ENCODE measurements at places on chromosomes 3 and 15. TPM values are rescaled to one million over a fixed set of nuclear protein-coding genes. Genes with fewer than 3 reads are reported as not detected.

- H3K4me1 ChIP-seq: no peaks in the 10 kb centered on the region
- H3K27ac ChIP-seq: no peak overlapping the region
- H3K36me3 ChIP-seq: no peaks in the 10 kb centered on the region
Measured at GRCh38 chr15:20349774-20350498, 191.7 kb downstream of the GOLGA6L6 start.

- no peaks in the 10 kb centered on the region for H3K27me3 ChIP-seq
- no peaks in the 10 kb centered on the region for H3K4me1 ChIP-seq
- no peaks in the 10 kb centered on the region for H3K36me3 ChIP-seq
- no peak overlapping the region for H3K27ac ChIP-seq
- DNase-seq: no peak
Measured at GRCh38 chr3:178618197-178618596, 82.0 kb downstream of the KCNMB2 start.

DNA sequence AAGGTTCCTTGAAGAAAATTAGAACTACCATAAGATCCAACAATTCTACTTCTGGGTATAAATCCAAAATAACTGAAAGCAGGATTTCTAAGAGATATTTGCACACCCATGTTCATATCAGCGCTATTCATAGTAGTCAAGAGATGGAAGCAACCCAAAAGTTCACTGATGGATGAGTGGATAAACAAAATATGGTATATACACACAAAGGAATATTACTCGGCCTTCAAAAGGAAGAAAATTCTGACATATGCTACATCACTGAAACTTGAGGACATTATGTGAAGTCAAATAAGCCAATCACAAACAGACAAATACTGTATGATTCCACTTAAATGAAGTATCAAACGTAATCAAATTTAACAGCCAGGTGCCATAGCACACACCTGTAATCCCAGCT is 13.1 kb downstream of the DET1 start:
- no peak overlapping the region for H3K27ac ChIP-seq
- no peaks in the 10 kb centered on the region for H3K27me3 ChIP-seq
- no peaks in the 10 kb centered on the region for H3K36me3 ChIP-seq

DNA sequence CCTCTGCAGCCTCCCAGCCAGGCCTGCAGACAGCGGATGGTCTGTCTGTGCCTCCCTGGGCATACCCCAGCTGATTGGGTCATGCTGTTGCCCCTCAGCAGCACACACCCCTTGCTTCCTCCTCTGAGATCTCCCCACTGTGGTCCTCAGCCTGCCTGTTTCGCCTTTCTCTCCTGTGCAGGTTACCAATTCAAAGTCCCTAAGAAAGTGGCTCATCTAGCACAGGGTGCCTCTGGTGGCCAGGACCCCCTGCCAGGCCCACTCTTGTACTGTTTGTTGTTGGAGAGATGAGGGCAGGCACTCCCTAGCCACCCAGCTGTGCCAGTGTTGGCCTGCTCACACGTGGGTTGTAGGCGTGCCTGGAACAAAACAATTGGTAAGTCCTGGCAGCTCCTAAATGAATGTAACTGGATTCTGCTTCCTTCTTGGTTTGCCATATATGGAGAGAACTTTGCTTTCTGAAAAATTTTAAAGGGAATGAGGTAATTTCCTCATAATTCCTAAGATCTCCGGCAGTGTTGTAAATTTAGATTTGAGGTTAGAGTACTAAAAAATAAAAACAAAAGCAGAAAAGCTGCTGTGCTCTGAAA is 213.2 kb upstream of the IL12A start:
- H3K27me3 ChIP-seq: no peaks in the 10 kb centered on the region
- no peaks in the 10 kb centered on the region for H3K36me3 ChIP-seq
- H3K4me1 ChIP-seq: no peaks in the 10 kb centered on the region
- H3K27ac ChIP-seq: peak overlapping the region; percentile 24
- DNase-seq: no peak
- no peak overlapping the region for H3K4me3 ChIP-seq

DNA sequence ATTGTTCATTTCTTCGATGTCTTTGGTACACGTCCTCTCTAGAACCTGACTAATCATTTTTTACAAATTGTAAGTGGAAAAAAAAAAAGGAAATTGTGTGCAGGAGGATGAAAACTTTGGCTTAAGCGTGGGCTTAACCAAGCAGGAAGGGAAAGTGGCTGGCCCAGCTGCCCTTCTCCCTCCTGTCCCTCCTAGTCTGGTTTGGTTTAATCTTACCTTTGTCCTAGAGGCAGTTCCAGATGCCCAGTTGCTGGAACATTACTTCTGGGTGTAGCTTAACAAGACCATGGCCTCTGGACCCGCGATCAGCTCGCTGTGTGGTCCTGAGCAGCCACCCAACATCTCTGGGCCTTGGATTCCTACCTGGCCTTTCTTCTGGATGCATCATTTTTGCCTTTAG is 15.4 kb downstream of the PAQR5 start:
- no peak overlapping the region for H3K4me3 ChIP-seq
- H3K4me1 ChIP-seq: no peaks in the 10 kb centered on the region

- no peaks in the 10 kb centered on the region for H3K36me3 ChIP-seq
- peaks cover 10% of the 10 kb centered on the region for H3K4me1 ChIP-seq
- no peak overlapping the region for H3K27ac ChIP-seq
Measured at GRCh38 chr15:56467616-56468015, 2.7 kb upstream of the MNS1 start.

DNA sequence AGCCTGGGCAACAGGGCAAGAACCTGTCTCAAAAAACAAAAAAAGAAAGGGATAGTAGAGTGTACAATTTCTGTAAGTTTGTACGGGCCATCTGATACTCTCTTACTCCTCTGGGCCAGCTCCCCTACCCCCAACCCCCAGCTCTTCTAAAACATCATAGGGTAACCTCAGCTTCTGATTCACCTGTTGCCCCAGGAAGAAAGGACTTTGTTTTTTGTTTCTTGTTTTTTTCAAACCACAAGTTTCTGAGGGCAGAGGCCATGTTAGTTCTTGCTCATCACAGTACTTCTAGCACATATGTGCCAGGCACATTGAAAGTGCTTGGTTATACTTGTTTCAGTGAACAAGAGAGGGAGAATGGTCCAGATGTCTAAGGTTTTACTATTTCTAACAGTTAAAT is 20.2 kb downstream of the ATOSA start:
- H3K36me3 ChIP-seq: peaks cover 4% of the 10 kb centered on the region
- H3K27me3 ChIP-seq: no peaks in the 10 kb centered on the region
- peaks cover 28% of the 10 kb centered on the region for H3K4me1 ChIP-seq
- no peak overlapping the region for H3K27ac ChIP-seq
- no peak overlapping the region for H3K4me3 ChIP-seq
- DNase-seq: no peak

GRCh38 chr3:33117461-33117860 is 3.6 kb downstream of the CRTAP start:
- no peak for DNase-seq
- no peak overlapping the region for H3K27ac ChIP-seq
- no peaks in the 10 kb centered on the region for H3K36me3 ChIP-seq

Gene ST8SIA2
- total RNA-seq: not detected

Gene ACSBG1
- not detected for total RNA-seq

- H3K4me1 ChIP-seq: no peaks in the 10 kb centered on the region
- peaks cover 35% of the 10 kb centered on the region for H3K36me3 ChIP-seq
- H3K27me3 ChIP-seq: no peaks in the 10 kb centered on the region
- DNase-seq: no peak
- no peak overlapping the region for H3K4me3 ChIP-seq
- no peak overlapping the region for H3K27ac ChIP-seq
Measured at GRCh38 chr3:45730409-45731154, 41.4 kb downstream of the SACM1L start.

Gene STRA6
- total RNA-seq: not detected

- peaks cover 10% of the 10 kb centered on the region for H3K27me3 ChIP-seq
- no peaks in the 10 kb centered on the region for H3K36me3 ChIP-seq
Measured at GRCh38 chr3:72887705-72888545, at the start of gene GXYLT2. GXYLT2 (plus strand) TSS chr3:72888046; CDS start chr3:72888234, 188 bp downstream.

Gene U2SURP
- total RNA-seq: 19.1 TPM

DNA sequence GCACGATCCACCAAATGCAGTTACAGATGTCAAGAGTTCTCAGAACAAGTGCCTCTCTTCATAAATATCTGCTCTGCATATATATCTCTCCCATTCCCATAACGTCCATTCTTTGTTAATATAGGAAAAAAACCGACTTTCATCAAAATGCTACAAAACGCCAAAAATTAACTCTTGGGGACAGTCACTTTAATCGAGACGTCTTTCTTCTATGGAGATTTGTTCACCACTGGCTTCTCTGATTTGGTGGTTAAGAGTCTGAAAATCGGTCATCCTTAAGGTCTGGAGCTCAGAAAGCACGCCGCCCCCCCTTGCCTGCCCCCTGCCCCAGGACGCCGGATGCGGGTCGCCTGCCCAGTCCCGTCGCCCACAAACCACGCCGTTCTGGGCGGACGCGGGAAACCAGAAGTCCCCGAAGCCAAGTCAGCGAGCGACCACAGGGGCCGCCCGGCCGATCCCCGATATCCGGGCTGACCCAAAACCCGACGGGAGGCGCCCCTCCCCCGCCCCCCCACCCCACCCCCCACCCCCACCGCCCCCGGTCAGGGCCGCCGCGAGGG is 252.7 kb downstream of the TJP1 start:
- no peak overlapping the region for H3K4me3 ChIP-seq
- no peaks in the 10 kb centered on the region for H3K4me1 ChIP-seq
- peaks cover 20% of the 10 kb centered on the region for H3K27me3 ChIP-seq
- no peak overlapping the region for H3K27ac ChIP-seq
- no peaks in the 10 kb centered on the region for H3K36me3 ChIP-seq

GRCh38 chr3:12963922-12964701 is 109.1 kb downstream of the IQSEC1 start:
- H3K27me3 ChIP-seq: no peaks in the 10 kb centered on the region
- H3K36me3 ChIP-seq: no peaks in the 10 kb centered on the region
- H3K4me3 ChIP-seq: no peak overlapping the region
- peak overlapping the region; percentile 58 for H3K27ac ChIP-seq
- no peak for DNase-seq

- no peak overlapping the region for H3K27ac ChIP-seq
- H3K27me3 ChIP-seq: no peaks in the 10 kb centered on the region
- H3K4me3 ChIP-seq: no peak overlapping the region
- peaks cover 31% of the 10 kb centered on the region for H3K36me3 ChIP-seq
Measured at GRCh38 chr3:47711596-47711995, 70.1 kb downstream of the SMARCC1 start.

GRCh38 chr3:105322570-105323273 is 44.0 kb upstream of the ALCAM start:
- DNase-seq: no peak
- H3K4me3 ChIP-seq: no peak overlapping the region
- no peak overlapping the region for H3K27ac ChIP-seq
- H3K4me1 ChIP-seq: no peaks in the 10 kb centered on the region
- H3K36me3 ChIP-seq: no peaks in the 10 kb centered on the region

DNA sequence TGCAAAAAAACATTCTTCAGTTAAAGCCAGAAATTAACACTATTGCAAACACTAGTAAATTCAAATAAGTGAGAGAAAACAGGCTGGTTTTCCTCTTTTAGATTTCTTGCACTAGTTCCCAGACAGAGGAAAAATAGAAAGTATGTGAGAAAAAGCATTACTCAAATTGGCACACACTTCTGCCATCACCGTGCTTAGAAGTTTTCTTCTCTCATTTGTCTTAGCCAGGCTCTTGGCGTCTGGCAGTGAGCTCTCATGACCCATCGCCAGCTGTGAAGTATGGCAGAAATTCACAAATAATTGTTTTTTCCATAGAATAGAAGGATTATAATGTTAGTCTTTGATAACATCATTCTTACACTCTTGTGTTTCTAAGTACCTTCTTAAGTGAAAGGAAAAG is 515.9 kb downstream of the GBE1 start:
- H3K27ac ChIP-seq: no peak overlapping the region
- no peak overlapping the region for H3K4me3 ChIP-seq
- H3K4me1 ChIP-seq: no peaks in the 10 kb centered on the region
- no peak for DNase-seq

DNA sequence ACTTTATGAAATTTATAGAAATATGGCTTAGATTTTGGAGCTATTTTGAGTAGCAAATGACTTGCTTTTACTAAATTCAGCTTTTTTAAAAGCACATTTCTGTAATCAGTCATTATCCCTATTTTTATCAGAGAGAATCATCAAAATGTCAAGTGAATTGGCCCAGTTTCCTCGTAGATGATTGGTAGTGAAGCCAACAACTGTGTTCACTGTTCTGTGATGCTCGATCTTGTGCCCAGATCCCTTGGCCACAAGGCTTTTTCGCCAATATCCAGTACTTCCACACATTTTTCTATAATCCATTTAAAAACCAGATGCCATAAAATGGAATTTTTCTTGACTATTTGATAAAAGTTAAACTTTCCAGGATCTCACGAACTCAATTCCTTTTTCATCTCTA is 336.5 kb downstream of the ZNF385D start:
- H3K36me3 ChIP-seq: no peaks in the 10 kb centered on the region
- H3K4me3 ChIP-seq: no peak overlapping the region
- no peak for DNase-seq
- no peak overlapping the region for H3K27ac ChIP-seq

DNA sequence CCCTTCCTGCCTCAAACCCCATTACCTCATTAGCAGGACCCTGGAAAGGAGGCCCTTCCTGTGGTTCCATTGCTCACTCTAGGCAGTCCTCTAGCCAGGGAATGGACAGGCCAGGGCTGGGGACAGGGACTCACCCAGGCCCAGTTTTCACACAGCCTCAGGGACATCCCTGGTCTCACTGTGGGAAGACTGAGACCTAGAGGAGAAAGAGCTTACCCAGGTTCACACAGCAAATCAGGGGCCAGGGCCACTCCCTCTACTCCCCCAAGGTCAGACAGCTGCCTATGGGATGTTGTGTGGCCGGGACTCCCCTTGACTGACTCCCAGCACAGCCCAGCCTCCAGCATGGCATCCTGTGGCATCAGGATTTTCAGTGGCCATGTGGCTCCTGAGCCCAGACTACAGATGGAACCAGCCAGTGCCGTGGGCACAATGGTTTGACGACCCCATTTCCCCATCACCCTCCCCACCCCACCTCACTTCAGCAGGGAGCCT is 49.3 kb downstream of the ADAMTS7 start:
- no peaks in the 10 kb centered on the region for H3K36me3 ChIP-seq
- no peaks in the 10 kb centered on the region for H3K27me3 ChIP-seq
- no peak overlapping the region for H3K27ac ChIP-seq
- H3K4me3 ChIP-seq: no peak overlapping the region

DNA sequence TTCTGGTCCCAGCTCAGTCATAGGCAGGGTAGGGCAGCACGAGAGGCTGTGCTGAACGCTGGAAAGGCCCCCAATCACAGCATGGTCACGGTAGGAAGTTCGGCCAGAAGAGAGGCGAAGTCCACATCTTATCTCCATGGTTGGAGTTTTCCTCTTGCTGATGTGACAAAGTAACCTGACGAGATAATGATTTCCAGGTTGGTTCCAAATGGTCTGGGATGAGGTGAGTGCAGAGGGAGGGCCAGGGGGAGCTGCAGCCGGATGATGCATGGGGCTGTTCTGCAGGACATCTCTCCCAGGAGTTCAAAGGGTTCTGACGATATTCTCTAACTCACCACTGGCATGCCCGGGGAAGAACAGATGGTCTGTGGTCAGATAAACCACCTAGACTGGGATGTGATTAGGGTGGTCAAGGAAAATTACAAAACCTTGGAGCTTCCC is 83.2 kb upstream of the WNT5A start:
- no peaks in the 10 kb centered on the region for H3K36me3 ChIP-seq
- no peaks in the 10 kb centered on the region for H3K27me3 ChIP-seq
- no peak overlapping the region for H3K27ac ChIP-seq
- H3K4me3 ChIP-seq: no peak overlapping the region
- DNase-seq: no peak

- peak overlapping the region; percentile 60 for H3K27ac ChIP-seq
- no peak overlapping the region for H3K4me3 ChIP-seq
- no peak for DNase-seq
- no peaks in the 10 kb centered on the region for H3K36me3 ChIP-seq
Measured at GRCh38 chr15:62841891-62842559, 200.5 kb upstream of the TPM1 start.

GRCh38 chr3:189908646-189909045 is 212.1 kb downstream of the P3H2 start:
- H3K4me1 ChIP-seq: no peaks in the 10 kb centered on the region
- H3K4me3 ChIP-seq: no peak overlapping the region
- no peak for DNase-seq
- H3K27ac ChIP-seq: no peak overlapping the region
- no peaks in the 10 kb centered on the region for H3K27me3 ChIP-seq
- no peaks in the 10 kb centered on the region for H3K36me3 ChIP-seq
